Stimulated activated CD4-positive, alpha-beta T cell treated with anti-CD3 and anti-CD28 coated beads, Interleukin-12 subunit alpha, Interleukin-12 subunit beta, amount 100 ng/mL, for 4 hours (primary cell): ENCODE measurements at places on chromosomes 5 and 9.

GRCh38 chr5:166860426-166860825 lies 1431.0 kb upstream of the WWC1 start:
- DNase-seq: no peak

DNA sequence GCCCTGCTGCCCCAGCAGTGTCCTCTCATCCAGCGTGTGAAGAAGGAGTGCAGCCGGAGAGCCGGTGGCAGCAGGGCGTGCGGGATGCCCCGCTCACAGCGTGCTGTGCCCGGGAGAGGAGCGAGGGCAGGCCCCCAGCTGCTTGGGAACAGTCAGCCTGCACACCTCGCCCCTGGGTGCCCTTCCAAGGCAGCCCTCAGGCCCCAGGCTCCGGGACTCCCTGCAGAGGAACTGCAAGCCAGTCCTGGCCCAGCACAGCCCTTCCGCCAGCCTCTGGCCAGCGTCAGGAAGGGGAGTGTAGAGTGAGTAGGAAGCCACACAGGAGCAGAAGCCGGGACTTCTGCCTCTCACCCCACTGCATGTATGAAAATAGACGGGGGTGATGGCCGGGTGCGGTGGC lies 43.5 kb downstream of the ADAMTS2 start:
- DNase-seq: no peak

- DNase-seq: no peak
Observed at GRCh38 chr5:90941002-90941720, 382.6 kb downstream of the ADGRV1 start.

DNA sequence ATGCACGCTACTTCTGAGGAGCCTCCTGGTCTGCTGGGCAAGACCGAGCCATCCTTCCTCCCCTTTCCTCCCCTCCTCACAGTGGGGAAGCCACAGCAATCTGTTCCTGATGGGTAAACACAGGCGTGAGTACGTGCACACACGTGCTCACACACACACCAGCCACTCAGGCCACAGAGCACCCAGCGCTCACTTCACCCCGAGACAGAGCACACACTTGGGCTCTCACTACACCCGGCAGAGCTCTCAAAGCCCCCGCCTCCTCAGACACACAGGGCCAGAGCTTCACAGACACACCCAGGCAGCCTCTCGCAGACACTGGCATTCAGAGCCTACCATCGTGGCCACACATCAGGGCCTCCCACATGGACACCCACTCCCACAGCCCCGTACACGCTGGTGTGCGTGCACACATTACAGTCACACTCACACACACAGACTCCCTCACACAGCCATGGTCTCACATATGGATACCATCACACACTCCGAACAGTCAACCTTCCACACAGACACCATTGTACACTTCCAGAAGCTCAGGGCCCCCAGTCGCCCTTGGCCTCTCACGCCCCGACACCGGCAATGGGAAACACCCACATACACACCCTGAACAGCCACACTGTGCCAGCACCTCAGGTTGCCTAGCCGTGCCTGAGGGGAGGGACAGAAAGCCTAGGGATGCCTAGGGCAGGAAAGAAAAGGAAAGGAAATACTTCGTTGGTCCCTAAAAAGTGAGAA lies 13.5 kb downstream of the CNTFR start:
- no peak for DNase-seq

- no peak for DNase-seq
Observed at GRCh38 chr5:86526811-86527348, 90.9 kb upstream of the COX7C start.

- DNase-seq: peak; percentile 77
Observed at GRCh38 chr5:160199410-160199911, 29.8 kb upstream of the FABP6 start.

- no peak for DNase-seq
Observed at GRCh38 chr5:60377826-60378225, 322.1 kb downstream of the DEPDC1B start.

- DNase-seq: no peak
Observed at GRCh38 chr5:170219615-170220014, 13.2 kb upstream of the C5orf58 start.

GRCh38 chr5:150853561-150853960 lies 7.2 kb downstream of the IRGM start:
- DNase-seq: no peak

DNA sequence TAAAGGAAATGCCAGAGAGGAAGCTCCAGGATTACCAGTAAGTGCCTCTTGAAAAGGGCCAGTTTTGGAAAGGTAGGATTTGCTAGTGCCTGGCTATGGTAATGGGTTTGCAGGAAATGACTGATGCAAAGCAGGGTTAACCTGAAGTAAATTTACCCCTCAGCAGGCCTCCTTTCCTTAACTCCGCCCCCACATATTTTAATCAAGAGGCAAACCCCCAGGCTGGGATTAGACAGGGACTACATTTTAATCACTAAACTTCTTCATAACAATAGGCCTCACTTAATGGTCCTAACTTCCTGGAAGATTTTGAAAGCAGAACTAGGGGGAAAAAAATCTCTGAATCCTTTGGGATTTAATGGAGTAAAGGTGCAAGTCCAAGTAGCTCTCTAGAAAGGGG lies 10.2 kb upstream of the SLC1A3 start:
- DNase-seq: no peak

DNA sequence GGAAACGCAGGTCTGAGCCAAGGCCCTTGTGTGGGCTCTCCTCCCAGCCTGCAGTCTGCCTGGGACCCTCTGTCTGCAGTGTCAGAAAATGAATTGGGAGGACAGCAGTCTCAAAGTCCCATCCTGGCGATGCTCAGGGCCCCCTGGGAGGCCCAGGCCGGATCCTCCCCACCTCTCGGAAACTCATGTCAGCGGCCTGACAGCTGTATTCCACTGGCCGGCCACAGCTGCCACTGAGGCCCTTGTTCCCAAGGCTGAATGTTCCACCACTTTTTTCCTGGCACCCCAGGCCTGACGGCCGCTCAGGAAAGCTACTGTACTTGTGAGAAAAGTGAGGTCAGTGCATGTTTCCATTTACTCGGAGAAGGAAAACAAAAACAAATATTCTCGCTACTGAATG lies 180.0 kb downstream of the FGF18 start:
- no peak for DNase-seq

GRCh38 chr5:172503925-172504700 lies 49.8 kb upstream of the SH3PXD2B start:
- no peak for DNase-seq

GRCh38 chr9:105658351-105658750 lies 3.9 kb upstream of the TAL2 start:
- DNase-seq: no peak

- DNase-seq: no peak
Observed at GRCh38 chr9:4742246-4742645, 1.2 kb upstream of the AK3 start.

DNA sequence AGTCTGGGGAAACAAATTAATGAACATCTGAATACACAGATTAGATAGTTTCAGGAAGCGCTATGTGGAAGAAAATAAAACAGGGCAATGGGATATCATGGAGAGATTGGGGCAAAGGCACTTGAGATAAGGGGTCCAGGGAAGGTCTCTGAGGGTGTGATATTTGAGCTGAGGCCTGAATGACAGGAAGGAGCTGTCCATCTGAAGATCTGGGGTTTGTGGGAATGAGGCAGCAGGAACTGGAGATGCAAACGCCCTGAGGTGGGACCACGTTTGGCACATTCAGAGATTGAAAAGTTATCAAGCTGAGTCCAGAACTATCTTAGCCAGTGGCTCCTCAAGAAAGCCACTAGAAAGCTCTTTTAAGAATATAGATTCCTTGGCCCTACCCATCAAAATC lies 8.7 kb upstream of the DAB2IP start:
- DNase-seq: no peak

DNA sequence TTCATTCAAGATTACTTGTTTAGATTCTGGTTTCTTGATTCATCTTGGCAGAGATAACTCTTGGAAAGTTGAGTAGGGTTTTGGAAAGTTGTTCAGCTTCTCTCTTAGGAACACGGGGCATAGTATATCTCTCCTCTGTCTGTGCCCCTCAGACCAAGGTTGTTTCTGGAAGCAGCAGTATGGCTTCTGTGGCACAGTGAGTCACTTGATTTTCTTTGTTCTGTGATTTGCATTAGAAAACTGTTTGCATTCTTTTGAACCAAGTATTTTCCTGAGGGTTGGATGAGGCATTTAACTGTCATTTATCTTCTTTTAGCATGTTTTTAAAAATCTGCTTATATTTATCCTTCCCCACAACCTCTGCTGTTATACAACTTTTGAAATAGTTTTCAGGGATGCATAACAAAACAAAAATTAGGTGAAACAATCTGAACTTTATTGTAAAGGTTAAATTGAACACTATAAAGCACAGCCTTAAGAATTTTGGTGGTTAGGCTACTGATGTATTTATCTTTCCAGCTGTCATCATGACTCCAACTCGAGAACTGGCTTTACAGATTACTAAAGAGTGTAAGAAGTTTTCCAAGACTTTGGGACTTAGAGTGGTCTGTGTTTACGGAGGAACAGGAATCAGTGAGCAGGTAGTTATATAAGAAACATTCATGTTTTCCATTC lies 26.5 kb downstream of the DDX46 start:
- DNase-seq: no peak

DNA sequence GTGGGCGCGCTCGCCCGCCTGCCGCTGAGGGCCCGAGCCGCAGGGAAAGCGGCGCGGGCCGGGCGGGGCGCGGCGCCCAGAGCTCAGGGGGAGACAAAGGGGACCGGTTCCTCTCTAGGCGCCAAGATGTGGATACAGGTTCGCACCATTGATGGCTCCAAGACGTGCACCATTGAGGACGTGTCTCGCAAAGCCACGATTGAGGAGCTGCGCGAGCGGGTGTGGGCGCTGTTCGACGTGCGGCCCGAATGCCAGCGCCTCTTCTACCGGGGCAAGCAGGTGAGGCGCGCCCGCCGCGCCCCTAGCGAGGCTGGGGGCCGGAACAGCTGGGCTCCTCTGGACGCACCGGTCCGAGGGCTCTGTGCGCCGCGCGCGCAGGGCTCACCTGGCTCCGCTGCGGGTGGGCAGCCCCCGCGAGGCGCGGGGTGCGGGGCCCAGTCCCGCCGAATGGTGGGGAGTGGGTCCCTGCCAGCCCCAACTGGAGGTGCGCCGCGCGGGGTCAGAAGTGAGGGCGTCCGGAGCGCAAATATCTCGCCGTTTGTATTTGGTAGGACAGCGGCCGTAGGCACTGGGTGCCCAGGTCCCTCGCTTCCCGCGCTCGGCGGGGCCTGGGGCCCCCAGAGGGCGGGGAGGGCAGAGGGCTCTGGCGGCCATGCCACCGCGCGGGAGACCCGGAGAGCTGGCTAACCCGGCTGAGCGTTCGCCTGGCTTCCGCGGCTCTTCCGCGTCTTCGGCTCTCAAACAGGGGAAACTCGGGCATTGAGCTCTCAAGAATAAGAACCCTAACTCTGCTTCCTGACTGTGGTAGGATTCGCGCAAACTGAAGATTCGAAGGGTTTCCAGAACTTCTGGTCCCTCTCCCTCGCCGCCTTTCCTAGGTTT lies 607 bp downstream of the UHRF2 start:
- DNase-seq: peak; percentile 32

DNA sequence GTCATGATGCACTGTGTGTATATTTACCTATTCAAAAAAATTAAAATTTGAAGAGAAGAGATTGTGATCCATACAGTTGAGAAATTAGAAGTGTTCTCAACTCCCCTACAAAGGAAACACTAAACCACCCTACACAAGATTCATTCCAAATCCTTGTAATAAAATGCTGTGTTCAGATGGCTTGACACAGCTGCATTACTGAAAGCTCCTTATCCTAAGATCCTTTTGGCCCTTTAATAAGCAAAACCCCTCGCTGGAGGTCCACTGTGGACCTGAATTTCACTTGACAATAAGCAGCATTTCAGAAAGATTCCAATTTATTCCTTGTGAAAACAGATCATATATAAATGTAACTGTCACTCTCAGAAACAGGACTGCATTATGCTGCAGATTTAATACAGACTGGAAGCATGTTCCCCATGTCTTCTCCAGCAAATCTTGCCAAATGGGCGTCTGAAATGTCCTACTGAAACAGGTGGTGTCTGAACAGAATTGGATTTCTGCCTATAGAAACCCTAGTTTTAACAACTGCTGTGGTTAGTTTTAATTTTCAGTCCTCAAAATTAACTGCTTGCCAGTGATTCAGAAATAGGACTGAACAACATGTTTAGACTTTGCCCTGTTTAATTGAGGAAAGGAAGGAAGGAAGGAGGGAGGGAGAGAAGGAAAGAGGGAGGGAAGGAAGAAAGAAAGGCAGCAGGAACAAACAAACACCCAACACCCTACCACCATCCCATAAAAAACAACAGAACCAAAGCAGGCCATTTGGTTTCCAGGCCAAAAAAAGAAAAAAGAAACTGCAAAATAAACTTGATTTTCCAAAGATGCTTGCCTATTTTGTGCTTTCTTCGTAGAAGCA lies 179.6 kb downstream of the MLLT3 start:
- DNase-seq: no peak

- no peak for DNase-seq
Observed at GRCh38 chr5:75707911-75708509, 9.2 kb downstream of the POC5 start.

- DNase-seq: no peak
Observed at GRCh38 chr5:157758706-157759105, 15.2 kb downstream of the LSM11 start.

- no peak for DNase-seq
Observed at GRCh38 chr5:68290260-68290674, 74.7 kb downstream of the PIK3R1 start.

DNA sequence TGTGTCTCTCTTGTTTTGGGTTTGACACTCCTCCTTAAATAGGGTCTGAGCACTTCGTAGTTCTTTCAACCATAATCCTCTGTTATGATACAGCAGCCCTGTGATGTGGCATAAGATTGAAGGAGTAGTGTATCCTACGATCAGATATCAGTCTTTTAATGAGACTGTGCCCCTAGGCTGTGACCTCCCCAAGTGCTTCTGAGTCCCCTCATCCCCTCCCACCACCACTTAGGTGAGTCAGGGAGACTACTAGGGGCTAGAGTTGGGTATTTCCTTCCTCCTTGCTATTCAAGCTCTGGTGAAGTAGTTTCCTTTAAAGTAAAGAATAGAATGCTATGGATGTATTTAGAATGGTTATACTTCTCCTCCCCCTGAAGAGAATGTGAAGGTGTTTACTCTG lies 637.2 kb upstream of the GRAMD2B start:
- DNase-seq: no peak

DNA sequence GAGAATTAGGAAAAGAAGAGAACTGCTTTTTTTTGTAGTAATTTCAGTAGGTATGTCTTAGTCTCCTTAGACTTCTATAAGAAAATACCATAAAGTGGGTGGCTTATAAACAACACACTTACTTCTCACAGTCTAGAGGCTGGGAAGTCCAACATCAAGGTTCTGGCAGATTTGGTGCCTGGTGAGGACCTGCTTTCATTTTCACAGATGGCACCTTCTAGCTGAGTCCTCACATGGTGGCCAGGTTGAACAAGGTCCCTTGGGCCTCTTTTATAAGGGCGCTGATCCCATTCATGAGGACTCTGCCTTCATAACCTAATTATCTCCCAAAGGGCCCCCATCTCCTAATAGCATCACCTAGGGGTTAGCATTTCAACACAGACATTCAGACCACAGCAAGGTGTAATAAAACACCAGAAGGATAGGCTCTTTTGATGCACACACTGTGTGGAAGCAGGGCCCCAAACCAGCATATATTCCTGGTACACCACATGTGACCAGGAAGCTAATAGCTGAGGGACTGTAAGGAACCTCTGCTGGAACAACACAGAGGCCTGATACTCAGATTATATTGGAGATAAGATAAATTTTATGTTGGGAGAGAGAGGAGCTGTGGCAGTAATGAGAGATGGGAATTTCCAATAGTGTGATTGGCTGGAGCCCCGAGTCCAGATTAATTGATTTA lies 384.9 kb downstream of the RAB3C start:
- DNase-seq: no peak
